Activated CD8-positive, alpha-beta memory T cell treated with anti-CD3 and anti-CD28 coated beads for 4 hours (primary cell): ENCODE measurements at places on chromosomes 5 and 9.

DNA sequence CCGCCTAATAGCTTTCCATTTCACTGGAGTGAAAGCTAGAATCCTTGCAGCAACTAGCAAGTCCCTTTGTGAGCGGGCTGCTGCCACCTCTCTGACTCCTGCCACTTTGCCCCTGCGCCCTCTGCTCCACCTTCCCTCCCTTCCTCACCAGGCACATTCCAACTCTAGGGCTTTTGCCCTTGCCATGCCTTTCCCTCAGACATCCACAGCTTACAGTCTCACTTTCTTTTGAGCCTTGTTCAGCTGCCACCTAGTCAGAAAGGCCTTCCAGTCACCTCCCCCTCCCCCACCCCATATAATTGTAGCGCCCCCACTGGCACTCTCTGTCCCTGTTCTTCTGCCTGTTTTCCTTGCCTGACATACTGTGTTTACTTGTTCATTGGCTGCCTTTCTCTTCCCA, 31.0 kb downstream of the CYSTM1 start:
- DNase-seq, result no peak

DNA sequence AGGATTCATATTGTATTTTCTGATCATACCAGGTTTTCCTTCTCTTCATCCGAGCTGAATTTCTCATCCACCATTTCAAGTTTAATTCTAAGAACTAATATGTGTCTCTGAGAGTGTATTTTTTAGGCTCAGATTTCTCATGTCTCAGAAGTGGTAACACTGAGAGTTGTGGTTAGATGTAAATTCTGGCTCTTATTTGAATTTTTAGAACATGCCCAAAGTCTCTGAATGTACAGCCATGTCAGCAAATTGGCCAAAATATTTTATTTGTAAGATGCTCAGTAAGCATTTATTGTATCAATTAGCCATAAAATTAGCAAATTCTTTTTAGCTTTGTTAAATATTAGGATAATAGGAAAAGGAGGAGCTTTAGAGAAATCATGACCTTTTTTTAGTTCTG, 16.6 kb downstream of the SV2C start:
- no peak for DNase-seq

DNA sequence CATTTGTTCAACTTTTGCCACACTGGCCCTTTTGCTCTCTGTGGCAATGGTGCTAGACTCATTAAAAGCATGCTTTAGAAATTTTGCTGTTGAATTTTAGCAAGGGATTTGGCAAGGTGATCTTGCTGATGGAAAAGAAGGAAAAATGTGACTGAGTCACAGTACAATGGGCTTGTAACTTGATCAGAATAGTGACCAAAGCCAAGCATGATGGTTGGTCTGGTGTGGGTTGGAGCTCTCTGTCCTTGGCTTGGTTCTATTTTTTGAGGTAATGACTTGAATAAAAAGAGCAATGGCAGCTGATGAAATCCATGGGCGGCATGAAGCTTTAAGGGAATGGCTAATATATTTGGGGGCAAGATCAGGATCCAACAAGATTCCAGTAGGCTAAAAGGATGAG, 114.4 kb upstream of the ZNF366 start:
- no peak for DNase-seq

DNA sequence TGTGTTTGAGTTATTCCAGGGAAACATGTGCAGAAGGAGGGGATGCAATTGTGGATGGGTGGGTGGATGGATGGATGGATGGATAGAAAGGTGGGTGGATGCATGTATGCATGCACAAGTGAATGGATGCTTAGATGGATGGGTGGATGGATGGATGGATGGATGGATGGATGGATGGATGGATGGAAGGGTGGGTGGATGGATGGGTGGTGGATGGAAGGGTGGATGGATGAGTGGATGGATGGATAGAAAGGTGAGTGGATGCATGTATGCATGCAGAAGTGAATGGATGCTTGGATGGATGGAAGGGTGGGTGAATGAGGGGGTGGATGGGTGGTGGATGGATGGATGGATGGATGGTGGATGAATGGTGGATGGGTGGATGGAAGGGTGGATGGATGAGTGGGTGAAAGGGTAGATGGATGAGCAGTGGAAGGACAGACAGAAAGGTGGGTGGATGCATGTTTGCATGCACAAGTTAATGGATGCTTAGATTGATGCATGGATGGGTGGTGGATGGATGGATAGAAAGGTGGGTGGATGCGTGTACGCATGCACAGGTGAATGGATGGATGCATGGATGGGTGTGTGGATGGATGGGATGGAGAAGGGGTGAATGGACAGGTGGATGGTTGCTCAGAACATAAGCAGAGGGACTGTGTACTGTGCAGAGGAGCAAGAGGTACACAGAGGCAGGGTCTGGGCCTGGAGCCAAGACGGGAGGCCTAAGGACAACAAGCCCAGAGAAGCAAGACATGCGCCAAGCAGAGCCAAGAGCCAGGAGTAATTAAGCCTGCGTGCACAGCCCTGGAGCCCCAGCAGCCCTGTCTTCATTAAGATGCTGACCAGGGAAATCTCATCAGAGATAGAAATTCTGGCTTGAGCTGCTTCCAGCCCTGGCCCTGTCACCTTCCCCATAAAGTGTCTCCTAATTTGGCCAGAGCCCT, 84.6 kb upstream of the PPP1R26 start:
- no peak for DNase-seq

- DNase-seq, result no peak
Observed at GRCh38 chr9:92769286-92769685, 4.7 kb upstream of the BICD2 start.

DNA sequence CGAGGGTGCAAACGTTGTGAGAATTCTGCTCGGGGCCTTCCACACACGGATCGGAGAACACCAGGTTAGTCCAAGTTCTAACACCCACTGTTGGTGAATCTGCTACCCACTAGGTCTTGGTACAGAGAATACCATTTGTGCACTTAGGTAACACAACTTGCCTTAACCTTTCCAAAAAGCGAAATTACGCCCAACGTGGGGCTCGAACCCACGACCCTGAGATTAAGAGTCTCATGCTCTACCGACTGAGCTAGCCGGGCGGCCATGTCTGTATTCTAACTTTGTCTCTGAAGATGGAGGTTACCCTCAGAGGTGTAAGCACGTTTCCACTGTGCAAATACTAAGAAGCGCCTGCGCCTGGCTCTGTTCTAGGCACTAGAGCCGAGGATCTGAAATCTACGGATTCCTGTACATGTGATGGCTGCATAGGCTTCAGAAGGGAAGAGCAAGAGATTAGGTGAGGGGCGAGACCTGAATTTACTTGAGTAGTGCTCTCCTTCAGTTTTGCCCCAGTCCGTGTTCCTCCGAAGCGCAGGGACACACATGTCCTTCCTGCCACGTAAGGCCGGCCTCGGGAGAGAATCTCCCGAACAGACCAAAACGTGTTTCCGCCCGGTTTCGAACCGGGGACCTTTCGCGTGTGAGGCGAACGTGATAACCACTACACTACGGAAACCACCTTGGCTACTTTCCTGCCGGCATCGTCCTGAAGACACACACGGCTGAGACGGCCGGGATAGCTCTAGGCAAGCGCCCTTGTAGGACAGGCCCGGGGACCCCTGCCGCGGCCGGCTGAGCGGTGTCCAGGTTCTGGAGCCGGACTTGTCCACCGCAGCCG, 1.1 kb upstream of the TRIM41 start:
- DNase-seq, result peak; percentile 92

DNA sequence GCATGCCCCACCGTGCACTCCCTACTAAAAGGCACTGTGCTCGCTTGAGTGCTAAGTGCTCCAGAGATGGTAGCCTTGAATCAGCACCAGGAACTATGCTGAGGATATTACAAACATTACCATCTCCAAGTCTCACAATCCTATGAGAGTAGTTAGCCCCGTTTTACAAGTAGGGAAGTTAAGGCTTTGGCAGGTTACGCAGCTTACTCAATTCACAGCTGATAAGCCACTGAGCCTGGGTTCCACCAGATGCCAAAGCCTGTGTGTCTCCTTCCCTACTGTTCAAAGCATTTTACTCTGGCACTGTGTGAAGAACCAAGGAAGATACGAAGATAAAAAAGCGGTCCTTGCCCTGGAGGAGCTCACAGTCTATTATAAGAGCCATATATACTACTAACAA, 216.2 kb downstream of the EBF1 start:
- DNase-seq, result no peak
